ENCODE measurements at places on chromosomes 12 and 14. TPM values are rescaled to one million over a fixed set of nuclear protein-coding genes. Genes with fewer than 3 reads are reported as not detected.

Gene ANG
- total RNA-seq, result 5.1 TPM

Gene KLHL33
- total RNA-seq, result 0.18 TPM

Gene CCND2
- total RNA-seq, result 44.0 TPM

Gene PZP
- not detected for total RNA-seq

Gene C3AR1
- 0.18 TPM for total RNA-seq

Gene RPGRIP1
- not detected for total RNA-seq

Gene GALNT8
- total RNA-seq, result 0.18 TPM

Gene DPY19L2
- 1.8 TPM for total RNA-seq

Gene CCDC38
- total RNA-seq, result not detected

Gene CYP27B1
- 0.14 TPM for total RNA-seq

Gene LRP1-AS
- not detected for total RNA-seq

Gene SFSWAP
- total RNA-seq, result 18.8 TPM
